ENCODE measurements at places on chromosomes 6 and 20.

DNA sequence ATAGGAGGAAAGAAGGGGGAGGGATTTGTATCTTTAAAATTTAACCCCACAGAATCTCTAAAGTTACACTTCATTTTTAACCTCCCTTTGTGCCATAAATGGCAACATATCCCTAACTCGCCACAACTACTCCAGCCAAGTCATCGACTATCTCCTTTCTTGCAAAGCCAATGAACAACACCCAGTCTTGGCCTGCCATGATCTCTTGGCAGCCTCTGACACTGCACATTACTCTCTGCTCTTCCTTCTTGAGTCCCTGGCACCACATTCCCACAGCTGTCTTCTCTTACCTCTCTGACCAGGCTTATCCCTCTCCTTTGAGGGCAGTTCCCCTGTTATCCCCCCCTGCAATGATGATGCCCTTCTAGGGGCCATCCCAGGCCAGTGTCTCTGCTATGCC lies 42.5 kb downstream of the MBOAT1 start:
- DNase-seq, result no peak

DNA sequence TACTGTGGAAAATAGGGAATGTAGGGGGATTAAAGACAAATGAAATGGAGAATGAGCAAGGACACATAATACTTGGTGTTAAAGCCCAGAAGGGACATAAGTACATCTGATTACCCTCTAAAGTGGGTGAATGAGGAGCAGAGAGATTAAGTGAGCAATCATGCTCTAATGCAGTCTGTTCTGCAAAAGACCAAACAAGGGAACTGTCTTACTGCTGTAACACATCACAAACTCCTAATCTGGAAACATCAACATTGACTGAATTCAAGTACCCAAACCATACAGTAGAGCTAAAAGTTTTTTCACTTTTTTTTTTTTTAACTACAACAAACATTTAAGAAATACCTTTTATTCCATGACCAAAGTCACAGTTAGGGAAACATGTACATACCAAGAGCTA lies 19.3 kb upstream of the SLC17A4 start:
- no peak for DNase-seq

- no peak for DNase-seq
These were observed 3.5 kb downstream of the FOXP4 start for GRCh38 chr6:41549673-41550072.

DNA sequence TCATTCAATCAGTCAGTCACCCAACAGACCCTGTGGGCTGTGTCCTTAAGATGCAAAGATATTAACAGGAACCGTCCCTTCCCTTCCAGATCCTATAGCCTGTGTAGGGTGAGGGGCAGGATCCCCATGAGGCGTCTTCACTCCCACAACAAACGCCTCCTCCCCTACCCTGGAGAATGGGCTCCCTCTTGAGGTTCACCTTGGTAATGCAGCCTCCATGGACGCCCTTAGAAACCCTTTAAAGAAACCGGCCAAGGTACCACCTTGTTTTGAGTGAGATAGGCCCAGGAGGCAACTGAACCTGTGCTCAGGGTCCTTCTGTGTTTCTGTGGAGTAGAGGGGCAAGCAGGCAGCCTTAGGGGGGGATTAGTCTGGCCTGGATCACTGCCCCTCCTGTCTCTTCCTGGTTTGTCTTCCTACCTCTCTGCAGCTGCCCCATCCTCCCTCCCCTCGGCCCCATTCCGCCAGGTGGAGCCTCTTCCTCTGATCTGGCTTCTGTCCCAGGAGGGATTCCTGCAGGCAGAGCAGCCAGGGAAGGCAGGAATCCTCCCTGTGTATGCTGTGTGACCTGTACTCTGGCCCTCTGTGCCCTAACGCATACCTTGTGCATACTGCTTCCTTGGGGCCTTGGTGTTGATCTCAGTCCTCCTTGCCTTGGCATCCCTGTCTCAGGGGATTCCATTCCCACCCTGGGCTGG lies 6.6 kb upstream of the GUCA1A start:
- peak; percentile 89 for DNase-seq

DNA sequence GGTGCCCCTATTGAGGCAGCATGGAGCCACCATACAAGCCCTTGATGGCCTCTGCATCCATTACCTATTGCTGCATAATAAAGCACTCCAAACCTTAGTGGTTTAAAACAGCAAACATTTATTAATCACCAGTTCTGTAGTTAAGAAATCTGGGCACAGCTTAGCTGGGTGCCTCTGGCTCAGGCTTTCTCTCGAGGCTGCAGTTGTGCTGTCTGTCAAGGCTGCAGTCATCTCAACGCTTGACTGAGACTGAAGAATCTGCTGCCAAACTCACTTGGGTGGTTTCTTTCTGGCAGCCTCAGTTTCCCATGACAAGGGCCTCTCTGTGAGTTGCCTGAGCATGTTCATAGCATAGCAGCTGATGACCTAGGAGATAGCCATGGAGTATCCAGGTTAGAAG lies 207.4 kb upstream of the LRFN2 start:
- no peak for DNase-seq

DNA sequence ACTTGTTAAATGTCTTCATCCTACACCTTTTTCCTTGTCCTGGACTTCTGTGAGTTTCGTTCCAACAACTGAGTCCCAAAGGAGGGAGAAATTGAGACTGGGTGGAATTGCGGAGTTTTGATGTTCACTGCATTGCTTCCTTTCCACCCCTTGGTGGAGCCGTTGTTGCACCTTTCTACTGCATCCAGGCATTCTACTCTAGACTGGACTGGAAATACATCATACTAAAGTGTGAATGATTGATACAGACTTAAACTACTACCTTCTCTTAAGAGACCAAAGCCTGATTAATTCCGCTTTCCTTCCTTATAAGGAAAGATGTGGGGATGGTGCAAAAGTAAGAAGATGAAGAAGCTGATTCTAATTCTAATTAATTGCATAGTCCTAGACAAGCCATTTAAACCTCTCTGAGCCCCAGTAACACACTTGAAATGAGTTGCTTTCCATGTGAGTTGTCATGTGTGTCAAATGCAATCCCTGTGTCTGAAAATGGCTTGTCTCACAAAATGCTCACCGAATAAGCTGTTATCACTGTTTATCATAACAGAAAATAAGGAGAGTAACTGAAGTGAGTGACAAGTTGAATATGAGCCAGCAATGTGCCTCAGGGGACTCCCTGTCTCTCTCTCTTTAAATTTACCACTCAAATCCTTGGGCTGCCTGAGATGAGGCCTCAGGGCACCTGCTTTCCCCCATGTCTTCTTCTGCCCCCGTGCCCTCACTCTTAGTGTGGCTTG lies 338.3 kb upstream of the CHD6 start:
- DNase-seq, result no peak

GRCh38 chr6:72712910-72713309 lies 91.0 kb downstream of the KCNQ5 start:
- no peak for DNase-seq

- DNase-seq, result no peak
These were observed 681.6 kb upstream of the GJE1 start for GRCh38 chr6:141451181-141451510.

GRCh38 chr6:69729870-69730449 lies 66.8 kb downstream of the LMBRD1 start:
- no peak for DNase-seq

- DNase-seq, result no peak
These were observed 23.8 kb downstream of the PHACTR3 start for GRCh38 chr20:59628171-59628570.

DNA sequence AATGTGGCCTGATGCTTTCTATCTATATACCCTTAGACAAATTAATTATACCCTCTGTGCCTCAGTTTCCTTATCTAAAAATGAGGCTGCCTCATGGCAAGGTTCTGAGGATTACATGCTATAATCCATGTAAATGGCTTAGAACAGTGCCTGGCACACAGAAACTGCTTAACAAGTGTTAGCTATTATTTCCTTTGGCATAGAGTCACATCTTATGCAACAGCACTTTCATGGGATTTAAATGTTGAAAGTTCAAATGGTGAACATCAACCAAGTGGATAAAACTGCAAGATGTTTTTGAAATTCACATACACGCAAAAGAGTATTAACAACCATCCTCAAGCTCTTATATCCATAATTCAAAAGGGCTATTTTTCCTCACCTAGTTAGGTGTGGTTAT lies 202.8 kb upstream of the JAG1 start:
- no peak for DNase-seq

GRCh38 chr6:136961848-136962247 lies 39.7 kb downstream of the SLC35D3 start:
- no peak for DNase-seq

GRCh38 chr6:146679386-146679785 lies 80.6 kb downstream of the ADGB start:
- no peak for DNase-seq

- DNase-seq, result no peak
These were observed 574 bp downstream of the RPS12 start for GRCh38 chr6:132814716-132815570.

DNA sequence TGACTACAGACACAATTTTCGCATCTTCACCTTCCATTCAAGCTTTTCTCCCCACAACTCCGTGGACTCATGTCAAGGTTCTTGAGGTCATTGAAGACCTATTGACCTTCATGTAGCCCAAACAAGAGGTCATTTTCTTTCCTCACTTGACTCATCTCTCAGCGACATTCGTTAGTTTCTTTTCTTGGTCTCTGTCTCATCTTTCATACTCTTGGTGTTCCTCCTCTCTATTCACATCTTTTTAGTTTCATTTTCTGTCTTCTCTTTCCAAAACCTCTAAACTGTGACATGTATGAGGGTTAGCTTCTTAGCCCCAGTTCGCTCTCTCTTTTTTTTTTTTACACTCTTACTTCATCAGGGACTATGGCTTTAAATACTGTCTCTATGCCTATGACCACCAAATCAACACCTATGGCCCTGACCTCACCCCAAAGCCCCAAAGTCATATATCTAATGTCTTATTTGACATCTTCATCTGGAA lies 128.6 kb upstream of the BACH2 start:
- peak; percentile 65 for DNase-seq

- DNase-seq, result no peak
These were observed 110.9 kb downstream of the ADGRG6 start for GRCh38 chr6:142412658-142413057.

DNA sequence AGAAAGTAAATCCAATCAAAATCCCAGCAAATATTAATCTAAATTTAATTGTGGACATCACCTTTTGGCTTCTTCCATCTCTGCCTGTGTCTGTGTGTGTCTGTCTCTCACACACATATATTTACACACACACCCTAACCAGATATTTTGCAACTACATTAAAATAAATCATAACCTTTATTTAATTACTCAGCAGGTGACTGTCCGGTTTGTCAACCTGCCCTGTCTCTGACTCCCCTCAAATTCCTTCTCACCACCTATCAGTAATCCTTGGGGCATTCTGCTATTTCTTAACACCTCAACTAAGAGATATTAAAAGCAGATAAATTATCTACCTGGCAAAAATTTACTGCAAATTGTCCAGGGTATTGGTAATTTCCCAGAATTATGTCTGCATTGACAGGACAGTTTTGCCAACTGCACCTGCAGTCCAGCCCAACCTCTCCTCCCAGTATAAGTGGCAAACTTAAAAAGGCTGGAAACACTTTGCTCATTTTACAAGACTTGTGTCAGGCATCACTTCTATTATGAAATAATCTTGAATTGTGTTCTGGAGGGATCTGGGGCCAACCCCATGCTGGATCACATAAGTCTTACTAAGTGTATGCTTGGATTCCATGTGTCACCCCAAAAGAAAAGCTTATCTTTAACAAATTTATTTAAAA lies 216.1 kb downstream of the GMDS start:
- no peak for DNase-seq

DNA sequence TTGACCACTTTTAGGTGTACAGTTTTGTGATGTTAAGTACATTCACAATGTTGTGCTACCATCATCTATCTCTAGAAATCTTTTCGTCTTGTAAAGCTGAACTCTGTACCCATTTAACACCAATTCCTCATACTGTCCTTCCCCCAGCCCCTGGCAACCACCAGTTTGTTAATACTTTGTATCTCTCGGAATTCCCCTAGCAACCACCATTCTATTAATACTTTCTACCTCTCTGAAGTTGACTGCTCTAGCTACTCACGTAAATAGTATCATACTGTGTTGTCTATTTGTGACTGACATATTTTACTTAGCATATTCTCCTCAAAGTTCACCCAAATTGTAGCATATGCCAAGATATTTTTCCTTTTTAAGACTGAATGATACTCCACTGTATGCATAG lies 82.3 kb upstream of the CLDN20 start:
- DNase-seq, result peak; percentile 57

GRCh38 chr6:121748376-121748775 lies 312.9 kb downstream of the GJA1 start:
- no peak for DNase-seq

DNA sequence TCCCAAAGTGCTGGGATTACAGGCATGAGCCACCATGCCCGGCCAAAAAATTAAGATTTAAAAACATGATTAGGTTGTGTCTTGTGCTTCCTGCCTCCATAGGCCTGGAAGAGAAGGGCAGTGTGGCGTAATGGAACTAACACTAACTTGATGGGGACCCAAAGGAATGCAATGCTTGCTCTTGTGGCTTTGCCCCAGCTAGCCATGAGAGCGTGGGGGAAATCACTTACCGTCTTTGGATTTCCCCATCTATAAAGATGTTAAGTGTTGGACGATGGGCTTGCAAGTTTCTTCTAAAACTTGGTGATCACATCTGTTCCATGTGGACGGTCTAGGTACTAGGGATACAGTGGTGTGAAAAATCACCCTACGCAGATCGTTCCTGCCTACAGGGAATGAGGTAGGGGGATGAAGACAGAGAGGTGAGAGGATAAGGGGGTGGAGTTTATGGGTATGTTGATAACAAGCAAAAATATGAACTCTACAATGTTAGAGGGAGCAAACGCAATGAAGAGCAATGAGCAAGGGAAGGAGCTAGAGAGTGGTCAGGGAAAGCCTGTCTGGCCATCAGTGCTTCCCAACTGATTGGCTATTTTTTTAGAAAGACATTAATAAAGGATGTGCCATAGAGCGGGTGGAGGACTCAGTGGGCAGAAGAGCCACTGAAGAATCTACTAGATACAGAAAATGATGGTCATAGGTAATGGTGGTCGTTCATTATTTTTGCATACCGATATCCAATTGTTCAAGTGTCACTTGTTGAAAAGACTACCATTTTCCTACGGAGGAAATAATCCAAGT lies 165.2 kb downstream of the BCAS1 start:
- DNase-seq, result peak; percentile 51

DNA sequence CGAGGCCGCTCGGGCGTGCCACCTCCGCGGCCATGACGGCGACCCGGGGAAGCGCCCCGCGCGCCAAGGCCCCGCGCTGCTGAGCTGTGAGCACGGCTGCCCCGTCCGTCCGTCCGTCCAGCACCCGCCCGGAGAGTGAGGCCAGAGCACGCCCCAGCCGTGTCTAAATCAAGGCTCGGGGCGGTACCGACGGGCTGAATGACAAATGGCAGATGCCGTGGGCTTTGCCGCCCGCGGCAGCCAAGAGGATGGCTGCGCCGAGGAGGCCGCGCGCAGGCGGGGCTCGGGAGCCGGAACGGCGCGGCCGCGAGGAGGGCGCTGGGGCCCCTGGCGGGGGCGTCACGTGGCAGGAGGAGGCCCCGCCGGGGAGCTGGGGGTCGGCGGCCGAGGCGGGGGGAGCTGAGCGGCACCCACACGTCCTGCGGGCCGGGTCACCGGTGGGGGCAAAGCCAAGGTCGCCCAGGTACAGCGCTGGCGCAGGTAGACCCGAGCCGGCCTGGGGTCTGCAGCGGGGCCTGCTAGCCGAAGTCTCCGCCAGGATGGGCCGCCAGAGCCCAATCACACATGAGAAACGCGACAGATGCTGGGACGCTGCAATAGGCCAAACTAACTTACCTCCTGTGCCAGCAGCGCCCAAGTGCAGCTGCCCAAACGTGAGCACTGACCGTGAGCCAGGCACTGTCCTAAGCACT lies at the start of gene PLAGL1:
PLAGL1 (minus strand) TSS at position 140 of the 692 bp plus-strand sequence. CDS start 60,123 bp downstream, outside the sequence.
- DNase-seq, result peak; percentile 76

GRCh38 chr20:4227085-4227821 lies 211.9 kb upstream of the RNF24 start:
- no peak for DNase-seq

GRCh38 chr6:2839195-2839981 lies 2.3 kb downstream of the SERPINB1 start:
- DNase-seq, result no peak

Data from GM13976 (cell line).